ENCODE measurements at places on chromosomes 11 and 22. TPM values are rescaled to one million over a fixed set of nuclear protein-coding genes. Genes with fewer than 3 reads are reported as not detected.
A peak's percentile ranks its signal among the peaks of the same experiment; 100 is the strongest.

DNA sequence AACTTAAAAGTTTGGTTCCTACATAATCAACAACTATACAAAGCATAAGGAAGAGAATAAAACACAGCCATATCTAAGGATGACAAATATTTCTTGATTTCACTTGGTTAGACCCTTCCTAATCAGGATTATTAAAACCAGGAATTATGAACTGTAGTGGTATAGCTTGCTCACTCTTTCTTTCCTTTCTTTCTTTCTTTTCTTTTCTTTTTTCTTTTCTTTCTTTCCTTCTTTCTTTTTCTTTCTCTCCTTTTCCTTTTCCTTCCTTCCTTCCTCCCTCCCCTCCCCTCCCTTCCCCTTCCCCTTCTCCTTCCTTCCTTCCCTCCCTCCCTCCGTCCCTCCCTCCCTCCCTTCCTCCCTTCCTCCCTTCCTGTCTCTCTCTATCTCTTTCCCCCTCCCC is 78.0 kb downstream of the HORMAD2 start:
- H3K4me3 ChIP-seq: no peak overlapping the region
- no peak overlapping the region for H3K27ac ChIP-seq
- H3K36me3 ChIP-seq: no peaks in the 10 kb centered on the region

- H3K4me1 ChIP-seq: no peaks in the 10 kb centered on the region
- no peak for DNase-seq
- no peaks in the 10 kb centered on the region for H3K27me3 ChIP-seq
- H3K4me3 ChIP-seq: no peak overlapping the region
- H3K36me3 ChIP-seq: no peaks in the 10 kb centered on the region
Measured at GRCh38 chr22:30054764-30055069, 25.5 kb upstream of the HORMAD2 start.

GRCh38 chr22:34105461-34106062 is 185.3 kb upstream of the LARGE1 start:
- no peak overlapping the region for H3K27ac ChIP-seq
- H3K4me3 ChIP-seq: no peak overlapping the region
- no peaks in the 10 kb centered on the region for H3K36me3 ChIP-seq
- H3K4me1 ChIP-seq: peaks cover 4% of the 10 kb centered on the region

DNA sequence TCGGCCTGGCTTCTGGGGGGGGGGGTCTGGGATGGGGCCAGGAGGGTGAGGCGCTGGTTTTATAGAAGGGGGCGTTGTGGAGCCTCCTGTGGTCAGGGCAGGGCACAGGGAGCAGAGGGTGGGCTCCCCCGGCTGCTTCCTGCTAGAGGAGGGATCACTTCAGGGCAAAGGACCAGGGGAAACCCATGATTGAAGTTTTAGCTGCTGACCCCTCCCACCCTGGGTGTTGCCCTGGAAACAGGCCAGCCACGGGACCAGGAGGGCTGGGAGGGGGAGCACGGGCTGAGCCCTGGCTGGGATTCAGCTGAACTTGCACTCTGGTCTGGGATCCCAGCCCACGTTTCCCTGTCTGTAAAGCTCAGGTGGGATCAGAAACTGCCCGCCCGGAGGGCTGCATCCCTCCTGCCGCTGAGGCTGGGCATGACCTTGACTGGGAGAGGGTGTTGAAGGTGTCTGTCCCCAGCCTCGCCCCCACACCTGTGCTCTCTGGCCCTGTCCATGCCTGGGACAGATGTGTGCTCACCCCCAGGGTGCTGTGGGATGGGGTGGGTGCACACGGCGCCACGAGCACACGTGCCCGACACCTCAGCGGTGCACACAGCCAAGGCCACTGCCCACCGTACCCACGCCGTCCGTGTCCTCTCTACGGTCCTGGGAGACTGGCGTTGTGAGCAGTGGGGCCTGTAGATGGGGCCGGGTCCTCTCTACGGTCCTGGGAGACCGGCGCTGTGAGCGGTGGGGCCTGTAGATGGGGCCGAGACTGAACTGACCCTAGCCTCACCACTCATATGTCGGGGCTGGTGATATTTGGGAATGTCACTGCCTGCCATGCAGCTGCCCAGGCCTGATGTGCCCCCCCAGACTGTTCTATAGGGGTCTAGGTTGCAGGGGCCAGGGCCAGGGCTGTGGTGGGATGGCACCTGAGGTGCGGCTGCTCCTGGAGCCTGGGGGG is 2.3 kb downstream of the TSPAN4 start:
- H3K4me1 ChIP-seq: peaks cover 38% of the 10 kb centered on the region
- DNase-seq: peak; percentile 83
- H3K4me3 ChIP-seq: peak overlapping the region; percentile 96
- peaks cover 24% of the 10 kb centered on the region for H3K27me3 ChIP-seq
- no peak overlapping the region for H3K27ac ChIP-seq

DNA sequence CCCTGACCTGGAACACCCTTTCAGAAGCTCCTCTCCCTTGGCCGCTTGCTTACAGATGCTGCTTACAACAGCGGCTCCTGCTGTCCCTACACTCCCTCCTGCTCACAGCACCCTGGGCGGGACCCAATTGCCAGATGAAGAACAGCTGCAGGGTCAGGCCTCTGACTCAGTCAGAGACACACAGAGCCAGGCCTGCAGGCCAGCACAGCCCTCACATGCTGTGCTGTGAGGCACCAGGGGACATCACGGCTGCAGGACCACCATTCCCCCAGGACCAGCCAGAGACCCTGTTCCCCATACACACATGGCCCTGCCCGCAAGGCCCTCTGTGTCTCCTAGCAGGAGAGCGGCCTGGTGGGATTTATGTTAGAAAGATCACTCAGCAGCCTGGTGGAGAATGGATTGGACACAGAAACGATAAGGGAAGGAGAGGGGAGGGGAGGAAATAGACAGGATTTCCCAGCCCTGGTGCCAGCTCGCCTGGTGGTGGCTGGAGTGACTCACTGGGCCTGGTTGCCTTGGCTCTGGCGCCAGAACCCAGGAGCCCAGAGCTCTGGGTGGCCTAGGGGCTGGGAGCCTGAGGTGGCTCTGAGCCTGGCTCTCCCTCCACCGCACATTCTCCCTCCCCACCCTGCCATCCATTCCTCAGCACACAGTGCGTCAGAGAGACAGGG is 6.7 kb downstream of the CAPN5 start:
- H3K27me3 ChIP-seq: no peaks in the 10 kb centered on the region
- H3K36me3 ChIP-seq: no peaks in the 10 kb centered on the region
- no peak for DNase-seq
- H3K27ac ChIP-seq: no peak overlapping the region
- H3K4me1 ChIP-seq: no peaks in the 10 kb centered on the region

- no peaks in the 10 kb centered on the region for H3K36me3 ChIP-seq
- peaks cover 20% of the 10 kb centered on the region for H3K4me1 ChIP-seq
- no peak overlapping the region for H3K4me3 ChIP-seq
- no peak for DNase-seq
- H3K27ac ChIP-seq: peak overlapping the region; percentile 49
Measured at GRCh38 chr11:92784331-92784730, 185.1 kb upstream of the MTNR1B start.

- no peak for DNase-seq
- peaks cover 14% of the 10 kb centered on the region for H3K4me1 ChIP-seq
- H3K27ac ChIP-seq: no peak overlapping the region
- H3K27me3 ChIP-seq: peaks cover 45% of the 10 kb centered on the region
Measured at GRCh38 chr11:132941761-132942160, 590.5 kb downstream of the OPCML start.

GRCh38 chr22:50205781-50206569 is 5.2 kb downstream of the SELENOO start:
- peaks cover 10% of the 10 kb centered on the region for H3K4me1 ChIP-seq
- H3K27me3 ChIP-seq: peaks cover 7% of the 10 kb centered on the region
- no peak overlapping the region for H3K27ac ChIP-seq
- peaks cover 12% of the 10 kb centered on the region for H3K36me3 ChIP-seq

GRCh38 chr11:67293090-67293489 is 4.0 kb downstream of the ANKRD13D start:
- H3K4me1 ChIP-seq: peaks cover 6% of the 10 kb centered on the region
- no peak overlapping the region for H3K4me3 ChIP-seq
- DNase-seq: no peak
- no peaks in the 10 kb centered on the region for H3K36me3 ChIP-seq
- no peaks in the 10 kb centered on the region for H3K27me3 ChIP-seq

- no peaks in the 10 kb centered on the region for H3K36me3 ChIP-seq
- no peaks in the 10 kb centered on the region for H3K27me3 ChIP-seq
- DNase-seq: no peak
- H3K4me3 ChIP-seq: no peak overlapping the region
- H3K4me1 ChIP-seq: no peaks in the 10 kb centered on the region
- no peak overlapping the region for H3K27ac ChIP-seq
Measured at GRCh38 chr11:23226331-23227077, 366.2 kb upstream of the CCDC179 start.

- H3K4me1 ChIP-seq: no peaks in the 10 kb centered on the region
- no peak overlapping the region for H3K4me3 ChIP-seq
- H3K36me3 ChIP-seq: peaks cover 5% of the 10 kb centered on the region
- DNase-seq: no peak
- no peak overlapping the region for H3K27ac ChIP-seq
Measured at GRCh38 chr11:29879560-29879959, 137.3 kb downstream of the KCNA4 start.

- no peak for DNase-seq
- no peaks in the 10 kb centered on the region for H3K36me3 ChIP-seq
- no peak overlapping the region for H3K27ac ChIP-seq
- no peaks in the 10 kb centered on the region for H3K4me1 ChIP-seq
- H3K4me3 ChIP-seq: no peak overlapping the region
Measured at GRCh38 chr11:60858731-60859464, 3.1 kb upstream of the PTGDR2 start.

DNA sequence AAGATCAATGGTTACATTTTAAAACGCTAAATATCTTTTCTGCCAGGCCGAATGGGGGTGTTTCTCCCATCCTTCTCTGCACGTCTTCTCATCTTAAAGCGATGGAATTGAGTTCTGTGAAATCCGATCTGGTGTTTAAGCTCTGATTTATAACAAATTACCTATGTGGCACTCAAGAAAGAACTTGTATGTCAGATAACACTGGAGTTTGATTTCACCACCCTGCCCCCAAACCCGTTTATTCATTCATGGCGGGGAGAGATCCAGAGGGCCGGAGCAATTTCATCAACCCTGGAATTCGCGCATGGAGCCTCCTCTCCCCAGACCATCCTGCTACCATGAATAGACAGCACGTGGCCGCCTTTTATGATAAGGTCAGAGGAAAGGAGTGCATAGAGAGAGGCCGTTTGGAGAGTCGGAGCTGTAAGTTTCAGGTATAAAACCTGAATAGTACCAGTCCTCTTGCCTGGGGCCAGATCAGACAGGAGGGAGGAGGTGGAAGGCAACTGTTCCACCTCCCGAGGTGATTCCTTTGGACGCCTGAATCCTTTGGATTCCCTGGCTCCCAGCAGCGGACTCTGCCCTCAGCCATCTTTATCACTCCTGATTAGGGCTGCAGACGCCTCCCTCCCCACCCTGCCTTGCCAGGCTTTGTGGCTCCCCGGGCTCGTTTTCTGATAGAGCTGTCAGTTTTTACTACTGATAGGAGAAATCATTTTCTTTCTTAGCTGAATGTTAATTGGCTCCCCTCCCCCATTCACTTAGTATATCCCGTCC is 27.3 kb upstream of the NFAM1 start:
- H3K27me3 ChIP-seq: no peaks in the 10 kb centered on the region
- no peak for DNase-seq
- no peaks in the 10 kb centered on the region for H3K36me3 ChIP-seq
- peaks cover 29% of the 10 kb centered on the region for H3K4me1 ChIP-seq
- H3K4me3 ChIP-seq: no peak overlapping the region
- no peak overlapping the region for H3K27ac ChIP-seq

- H3K27me3 ChIP-seq: no peaks in the 10 kb centered on the region
- H3K4me1 ChIP-seq: peaks cover 17% of the 10 kb centered on the region
- DNase-seq: no peak
- no peak overlapping the region for H3K27ac ChIP-seq
Measured at GRCh38 chr11:16790486-16791190, 52.2 kb downstream of the C11orf58 start.

- peaks cover 31% of the 10 kb centered on the region for H3K27me3 ChIP-seq
- no peak for DNase-seq
- H3K36me3 ChIP-seq: peaks cover 33% of the 10 kb centered on the region
- no peak overlapping the region for H3K4me3 ChIP-seq
- H3K27ac ChIP-seq: no peak overlapping the region
Measured at GRCh38 chr11:35427071-35427470, 7.7 kb upstream of the SLC1A2 start.

DNA sequence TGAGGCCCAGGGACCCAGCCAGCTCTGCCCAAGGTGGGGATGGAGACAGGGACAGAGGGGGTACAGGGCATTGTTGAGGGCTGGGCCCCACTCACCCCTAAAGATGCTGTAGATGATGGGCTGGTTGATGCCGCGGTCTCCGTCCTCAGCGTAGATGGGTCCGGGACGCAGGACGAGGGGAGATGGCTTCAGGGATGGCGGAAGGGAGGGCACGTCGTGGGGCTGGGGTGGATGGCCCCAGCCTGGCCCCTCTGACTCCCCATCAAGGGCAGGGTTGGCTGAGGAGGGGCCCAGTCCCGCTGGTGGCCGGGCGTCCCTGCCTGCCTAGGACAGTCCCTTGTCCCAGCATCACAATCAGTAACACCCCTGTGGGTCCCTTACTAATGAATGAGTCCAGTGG is 4.5 kb upstream of the IRF7 start:
- no peak overlapping the region for H3K4me3 ChIP-seq
- no peaks in the 10 kb centered on the region for H3K27me3 ChIP-seq
- H3K36me3 ChIP-seq: no peaks in the 10 kb centered on the region
- H3K27ac ChIP-seq: no peak overlapping the region
- H3K4me1 ChIP-seq: no peaks in the 10 kb centered on the region

DNA sequence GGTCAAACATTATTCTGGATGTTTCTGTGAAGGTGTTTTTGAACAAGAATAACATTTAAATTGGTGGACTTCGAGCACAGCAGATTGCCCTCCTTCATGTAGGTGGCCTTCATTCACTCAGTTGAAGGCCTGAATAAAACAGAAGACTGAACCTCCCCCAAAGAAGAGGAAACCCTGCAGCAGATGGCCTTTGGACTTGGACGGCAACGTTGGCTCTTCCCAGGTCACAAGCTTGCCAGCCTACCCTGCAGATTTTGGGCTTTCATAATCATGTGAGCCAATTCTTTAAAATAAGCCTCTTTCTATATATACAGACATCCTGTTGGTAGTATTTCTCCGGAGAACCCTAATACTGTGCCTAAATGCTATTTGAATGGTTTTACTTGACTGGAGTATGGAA is 432.2 kb upstream of the NARS2 start:
- DNase-seq: no peak
- no peaks in the 10 kb centered on the region for H3K4me1 ChIP-seq
- H3K27ac ChIP-seq: no peak overlapping the region
- no peaks in the 10 kb centered on the region for H3K27me3 ChIP-seq
- no peaks in the 10 kb centered on the region for H3K36me3 ChIP-seq

Gene HDHD5
- 39.7 TPM for total RNA-seq

Gene ADORA2A
- total RNA-seq: 0.51 TPM

Gene OR51E2
- not detected for total RNA-seq

Gene SMCO4
- total RNA-seq: 27.8 TPM

Gene ACRV1
- 0.47 TPM for total RNA-seq
